ENCODE measurements at places on chromosomes 12 and 14. TPM values are rescaled to one million over a fixed set of nuclear protein-coding genes. Genes with fewer than 3 reads are reported as not detected.

- DNase-seq: no peak
Measured at GRCh38 chr14:106845286-106846087, 1319.1 kb downstream of the TMEM121 start.

GRCh38 chr14:104796687-104797081, 1.1 kb upstream of the AKT1 start:
- no peak for DNase-seq

GRCh38 chr12:89092297-89092696, 260.0 kb downstream of the DUSP6 start:
- no peak for DNase-seq

DNA sequence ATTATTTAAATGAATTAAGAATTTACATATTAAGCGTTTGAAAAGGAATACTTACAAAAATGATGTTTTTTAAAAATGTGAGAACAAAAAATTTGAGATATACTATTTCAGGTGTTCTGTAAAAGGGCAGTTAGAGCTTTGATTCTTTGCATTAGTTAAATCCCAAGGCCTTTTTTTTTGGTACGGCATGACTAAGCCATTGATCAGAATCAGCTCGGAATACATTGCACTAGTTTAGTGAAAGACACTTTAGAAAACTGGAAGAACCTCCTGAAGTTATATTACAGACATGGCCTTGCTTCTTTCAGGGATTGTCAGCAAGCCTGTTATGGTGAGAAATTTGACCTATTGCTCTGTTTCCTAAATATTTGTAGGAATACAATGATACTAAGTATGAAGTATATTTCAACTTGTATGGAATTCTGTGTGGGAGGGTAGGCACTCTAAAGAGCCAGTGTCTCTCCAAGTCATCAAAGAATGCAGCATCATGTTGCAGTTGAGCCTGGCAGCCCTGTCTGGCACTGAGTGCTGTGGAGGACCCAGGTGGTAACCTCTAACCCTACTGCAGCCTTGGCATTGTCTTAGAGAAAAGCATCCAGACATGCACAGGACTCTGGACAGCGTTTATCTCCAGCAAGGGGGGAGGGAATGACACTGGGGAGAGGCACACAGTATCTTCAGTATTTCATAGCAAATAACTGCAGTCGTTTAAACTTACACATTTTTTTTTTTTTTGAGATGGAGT, 1.5 kb downstream of the KLC1 start:
- DNase-seq: no peak

DNA sequence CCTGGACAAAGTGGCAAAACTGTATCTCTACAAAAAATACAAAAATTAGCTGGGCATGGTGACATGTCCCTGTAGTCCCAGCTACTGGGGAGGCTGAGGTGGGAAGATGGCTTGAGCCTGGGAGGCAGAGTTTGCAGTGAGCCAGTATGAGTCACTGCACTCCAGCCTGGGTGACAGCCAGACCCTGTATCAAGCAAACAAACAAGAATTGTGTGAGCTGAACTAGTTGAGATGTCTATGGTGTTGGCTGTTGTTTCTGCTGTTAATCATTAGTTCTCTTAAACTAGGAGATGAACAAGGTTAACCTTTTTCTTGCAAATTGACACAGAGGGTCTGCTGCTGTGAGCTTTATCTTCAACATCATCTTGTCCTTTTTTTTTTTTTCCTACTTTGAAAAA, 23.6 kb downstream of the RASSF3 start:
- no peak for DNase-seq

Gene LALBA
- not detected for total RNA-seq

DNA sequence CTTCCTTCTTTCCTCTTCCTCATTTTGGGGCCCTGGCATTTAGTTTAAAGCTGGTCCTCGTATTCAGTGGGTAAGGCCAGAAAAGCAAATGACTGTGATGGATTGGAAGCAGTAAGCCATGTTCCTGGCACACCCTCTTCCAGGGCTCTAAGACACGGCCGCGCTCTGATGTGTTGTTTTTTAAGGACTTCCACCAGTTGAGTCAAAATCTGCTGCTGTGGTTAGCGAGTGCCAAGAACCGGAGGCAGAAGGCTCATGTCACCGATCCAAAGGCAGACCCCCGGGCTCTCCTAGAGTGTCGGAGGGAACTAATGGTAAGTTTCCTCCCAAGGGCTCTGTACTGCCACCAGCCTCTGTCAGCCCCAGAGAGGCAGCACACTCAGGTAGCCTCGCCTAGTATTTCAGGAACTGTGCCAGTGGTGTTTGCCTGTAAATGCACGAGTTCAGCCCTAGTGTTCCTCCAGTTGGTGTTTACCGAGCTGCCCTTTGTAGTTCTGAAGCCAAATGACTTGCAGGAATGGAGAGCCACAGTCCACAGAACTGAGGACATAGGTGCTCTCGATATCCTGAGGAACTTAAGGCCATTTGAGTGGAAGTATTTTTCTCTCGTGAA, 72.7 kb downstream of the ESR2 start:
- DNase-seq: no peak
